Peyer's patch (tissue), 4 donors: ENCODE measurements at places on chromosomes 4 and X.
A peak's percentile ranks its signal among the peaks of the same experiment; 100 is the strongest.

DNA sequence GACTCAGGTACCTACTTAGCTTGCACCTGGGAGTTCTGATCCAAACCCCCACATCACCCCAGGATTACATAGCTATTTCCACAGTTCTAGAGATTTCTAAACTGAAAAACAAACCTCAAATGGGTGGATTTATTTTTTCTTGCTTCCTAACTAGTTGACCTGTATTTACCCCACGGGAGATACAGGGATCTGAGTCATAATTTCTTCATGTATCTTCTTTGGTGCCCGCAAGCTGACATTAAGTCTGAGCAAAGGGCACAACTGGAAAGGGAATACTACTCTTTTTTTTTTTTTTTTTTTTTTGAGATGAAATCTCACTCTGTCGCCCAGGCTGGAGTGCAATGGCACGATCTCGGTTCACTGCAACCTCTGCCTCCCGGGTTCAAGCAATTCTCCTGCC lies 10.0 kb upstream of the ELOVL6 start:
- DNase-seq = no peak

DNA sequence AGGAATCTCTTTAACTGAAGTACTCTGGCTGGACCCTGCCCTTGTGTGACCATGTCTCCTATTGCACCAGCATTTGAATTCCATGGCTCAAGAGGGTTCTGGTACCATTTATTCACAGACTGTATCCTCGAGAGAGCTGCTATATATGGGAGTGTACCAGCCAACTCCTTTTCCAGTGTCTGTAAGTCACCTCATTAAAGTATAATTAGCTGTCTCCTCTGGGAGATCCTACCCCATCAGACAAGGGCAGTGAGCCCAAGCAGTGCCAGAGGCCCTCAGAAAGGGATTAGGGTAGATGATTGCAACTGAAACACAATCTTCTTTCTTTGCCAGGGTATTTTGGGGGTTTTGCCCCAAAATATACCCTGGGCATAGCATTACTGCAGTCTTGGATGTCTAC lies 31.6 kb downstream of the GNL3L start:
- no peak for DNase-seq

DNA sequence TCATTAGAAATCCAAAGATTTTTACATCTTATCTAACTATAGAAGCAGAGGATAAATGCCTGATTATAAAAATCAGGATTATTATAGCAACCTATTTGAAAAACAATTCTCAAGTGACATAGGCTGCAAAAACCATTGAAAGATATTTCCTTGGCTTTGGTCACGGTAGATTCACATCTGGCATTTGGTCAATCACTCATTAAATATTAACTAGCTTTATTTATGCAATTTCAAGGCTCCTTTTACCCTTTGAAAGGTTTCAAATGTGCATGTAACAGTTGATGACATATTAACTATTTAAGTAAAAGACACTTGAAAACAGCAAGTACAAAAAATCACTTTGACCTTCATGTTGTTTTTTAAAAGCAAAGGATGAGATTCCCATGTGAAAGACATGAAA lies 98.1 kb downstream of the MMRN1 start:
- DNase-seq = no peak

- no peak for DNase-seq
These were observed 84.2 kb upstream of the KCTD8 start for GRCh38 chr4:44532851-44533250.

- no peak for DNase-seq
These were observed 12.3 kb upstream of the ADRA2C start for GRCh38 chr4:3753726-3754412.

DNA sequence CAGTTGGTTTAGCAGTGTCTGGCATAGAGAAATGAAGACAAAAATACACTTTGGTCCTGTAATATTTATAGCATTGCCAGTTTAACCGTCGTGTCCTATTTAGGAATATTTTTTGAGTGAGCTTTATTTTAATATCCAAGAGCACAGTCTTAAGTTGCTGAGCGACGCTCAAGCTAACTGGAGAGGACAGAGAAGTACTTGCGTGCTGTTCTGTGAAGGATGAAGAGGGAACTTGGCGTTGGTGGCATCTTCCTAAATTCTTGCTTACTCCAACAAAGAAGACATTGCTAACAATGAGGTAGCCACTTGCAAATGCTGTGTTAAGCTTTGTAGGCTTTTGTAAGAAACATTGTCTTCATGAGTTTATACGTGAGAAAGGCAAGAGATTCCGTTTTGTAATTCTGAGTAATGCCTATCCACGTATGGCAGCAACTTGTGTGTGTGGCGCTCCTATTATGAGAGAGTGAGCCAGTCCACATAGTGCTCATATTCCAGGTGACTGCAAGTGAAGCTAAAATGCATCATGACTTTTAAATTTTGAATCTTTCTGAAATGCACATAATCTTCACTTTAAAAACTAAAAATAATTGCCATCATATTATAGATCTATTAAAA lies 50.6 kb downstream of the SYNPO2 start:
- no peak for DNase-seq

GRCh38 chr4:41307638-41308037 lies 50.9 kb downstream of the UCHL1 start:
- no peak for DNase-seq

- DNase-seq = no peak
These were observed 36.6 kb downstream of the TMEM156 start for GRCh38 chr4:38995660-38996005.

DNA sequence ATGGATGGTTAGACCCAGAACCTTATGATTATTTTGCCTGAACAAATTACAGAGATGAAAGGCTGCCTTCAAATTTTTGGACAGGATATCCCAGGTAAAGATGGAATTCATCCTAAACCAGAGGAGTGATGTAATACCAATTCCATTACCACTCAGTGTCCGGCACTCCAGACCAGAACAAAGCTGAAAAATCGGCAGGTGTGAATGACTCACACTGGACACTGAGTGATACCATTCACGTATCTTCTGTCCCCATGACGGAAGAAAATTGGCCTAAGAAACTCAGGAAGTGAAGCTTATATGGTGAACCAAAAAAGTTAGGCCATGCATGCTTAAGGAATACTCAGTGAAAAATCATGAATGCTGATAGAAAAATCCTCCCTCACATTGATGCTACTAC lies 34.5 kb downstream of the PALLD start:
- DNase-seq = no peak

DNA sequence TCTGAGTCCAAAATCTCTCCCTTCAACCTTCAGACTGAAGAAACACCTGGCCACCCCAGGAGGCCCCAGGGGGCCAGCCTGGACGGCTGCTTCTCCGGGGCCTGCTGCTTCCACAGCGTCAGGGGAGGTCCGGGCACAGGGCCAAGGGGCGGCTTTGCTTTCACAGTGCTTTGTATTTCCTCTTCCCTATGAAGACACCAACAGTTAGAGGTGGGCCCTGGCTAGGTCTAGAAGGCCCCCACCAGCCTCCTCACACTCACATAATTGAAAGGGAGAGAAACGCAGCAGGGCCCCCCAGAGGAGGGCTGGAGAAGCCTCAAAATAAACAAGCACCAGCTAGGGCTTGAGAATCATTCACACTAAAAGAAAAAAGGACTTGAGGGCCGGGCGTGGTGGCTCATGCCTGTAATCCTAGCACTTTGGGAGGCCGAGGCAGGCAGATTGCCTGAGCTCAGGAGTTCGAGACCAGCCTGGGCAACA lies 17.8 kb downstream of the SCD5 start:
- DNase-seq = peak; percentile 24

DNA sequence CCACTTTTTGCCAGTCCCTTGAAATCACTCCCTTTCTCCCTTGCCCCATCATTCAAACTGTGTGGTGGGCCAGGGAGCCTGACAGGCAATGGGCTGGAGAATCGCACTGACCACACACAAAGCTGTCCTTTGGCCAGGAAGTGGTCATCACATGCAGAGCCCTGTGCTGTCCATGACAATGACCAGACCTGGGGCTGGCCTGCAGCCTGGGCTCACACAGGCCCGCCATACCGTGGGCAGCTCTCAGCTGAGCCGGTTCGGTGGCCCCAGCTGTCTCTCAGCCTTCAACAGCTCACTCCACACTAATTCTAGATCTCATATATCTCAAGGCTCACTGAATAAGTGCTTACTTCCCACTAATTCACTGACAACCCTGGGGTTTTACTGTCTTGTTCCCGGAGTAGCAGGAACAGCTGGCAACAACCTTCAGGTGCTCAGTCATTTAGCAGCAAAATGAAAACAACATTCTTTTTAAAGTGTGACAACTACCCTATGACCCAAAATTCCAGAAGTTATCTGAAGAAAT lies 48.0 kb downstream of the USP46 start:
- no peak for DNase-seq

DNA sequence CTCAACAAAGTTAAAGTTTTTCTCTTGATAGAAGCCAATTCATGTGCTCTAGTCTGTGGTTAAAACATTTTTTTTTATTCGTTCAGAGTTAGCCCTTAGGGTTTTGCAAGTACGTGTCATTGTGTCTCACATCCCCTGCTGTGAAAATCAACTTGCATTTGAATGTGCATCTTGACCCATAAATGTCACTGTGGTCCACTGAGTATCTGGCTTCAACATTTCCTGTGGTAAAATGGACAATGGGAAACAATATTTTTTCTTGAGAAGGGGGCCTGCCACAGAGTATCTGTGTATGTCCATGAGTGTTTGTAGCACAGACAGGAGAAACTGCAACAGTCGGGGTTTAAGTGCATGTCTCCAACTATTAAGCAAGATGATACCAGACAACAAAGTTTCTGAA lies 554.8 kb upstream of the TENM3 start:
- no peak for DNase-seq

- no peak for DNase-seq
These were observed 74.4 kb downstream of the RNF150 start for GRCh38 chr4:141058591-141059512.

DNA sequence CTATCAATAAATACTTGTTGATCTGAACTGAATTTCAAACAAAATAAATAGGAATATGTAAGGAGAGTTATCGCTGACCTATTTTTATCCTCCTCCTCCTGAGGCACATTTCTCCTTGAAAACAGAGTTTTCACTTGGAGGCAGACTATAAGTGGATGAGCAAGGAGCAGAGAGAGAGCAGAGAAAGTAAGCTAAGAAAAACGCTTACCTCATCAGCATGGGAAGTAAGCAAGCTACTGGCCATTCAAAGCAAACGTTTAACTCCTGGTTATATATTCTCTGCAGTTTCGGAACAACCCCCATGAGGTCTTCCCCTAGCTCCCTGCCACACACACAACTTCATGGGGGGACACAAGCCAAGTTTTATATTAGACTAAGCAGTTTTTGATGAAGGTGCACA lies 13.2 kb downstream of the ZDHHC9 start:
- no peak for DNase-seq

DNA sequence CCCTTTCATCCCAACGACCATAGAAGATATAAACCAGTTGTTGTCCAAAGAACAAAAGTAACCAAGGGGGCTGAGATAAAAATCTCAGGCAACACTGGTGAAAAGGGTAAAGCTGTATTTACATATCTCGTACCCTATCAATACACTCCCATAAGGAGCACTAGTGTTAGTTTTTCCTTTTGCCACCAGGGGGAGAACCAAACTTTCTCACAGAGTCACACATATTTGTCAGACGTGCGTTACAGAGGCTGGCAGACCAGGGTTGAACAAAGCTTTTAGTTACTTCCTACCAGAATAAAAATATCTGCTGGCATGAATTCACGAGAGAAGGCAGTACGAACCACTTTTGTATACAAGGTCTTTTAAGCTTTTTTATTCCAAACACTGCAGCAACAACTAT lies 88.3 kb downstream of the AMELX start:
- DNase-seq = no peak

- DNase-seq = no peak
These were observed 14.5 kb downstream of the EVC2 start for GRCh38 chr4:5693871-5694270.

DNA sequence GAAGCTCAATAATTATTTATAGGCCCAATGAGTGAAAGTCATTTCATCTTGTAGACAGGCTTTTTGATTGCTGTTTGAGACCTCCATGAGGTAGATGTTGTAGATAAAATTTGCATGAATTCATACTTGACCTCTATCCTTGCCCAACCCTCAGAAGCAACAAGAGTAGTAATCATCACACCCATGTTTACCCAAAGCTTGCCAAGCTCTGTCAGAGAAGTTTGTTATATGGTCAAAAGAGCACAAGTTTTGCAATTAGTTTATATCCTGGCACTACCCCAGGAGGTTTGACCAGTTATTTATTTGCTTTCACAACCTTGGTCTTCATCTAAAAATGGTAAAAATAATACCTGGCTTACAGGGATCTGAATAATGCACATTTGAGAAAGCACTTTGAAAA lies 20.7 kb downstream of the ADH7 start:
- DNase-seq = no peak

DNA sequence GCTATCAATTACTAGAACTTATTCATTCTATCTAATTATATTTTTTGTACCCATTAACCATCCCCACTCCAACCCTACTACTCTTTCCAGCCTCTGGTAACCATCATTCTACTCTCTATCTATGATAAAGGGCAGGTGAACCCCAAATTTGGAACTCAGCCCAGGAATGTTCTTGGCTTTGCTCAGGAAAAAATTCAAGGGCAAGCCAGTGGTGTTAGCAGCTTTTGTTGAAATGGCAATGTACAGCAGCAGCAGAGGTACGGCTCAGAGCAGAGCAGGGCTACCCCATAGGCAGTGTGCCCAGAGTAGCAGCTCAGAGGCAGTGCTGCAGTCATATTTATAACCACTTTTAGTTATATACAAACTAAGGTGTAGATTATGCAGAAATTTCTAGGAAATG lies 138.2 kb downstream of the RNF150 start:
- DNase-seq = no peak

- no peak for DNase-seq
These were observed 29.0 kb downstream of the NAA11 start for GRCh38 chr4:79296768-79297428.

GRCh38 chr4:124640022-124640730 lies 72.4 kb downstream of the ANKRD50 start:
- DNase-seq = no peak

DNA sequence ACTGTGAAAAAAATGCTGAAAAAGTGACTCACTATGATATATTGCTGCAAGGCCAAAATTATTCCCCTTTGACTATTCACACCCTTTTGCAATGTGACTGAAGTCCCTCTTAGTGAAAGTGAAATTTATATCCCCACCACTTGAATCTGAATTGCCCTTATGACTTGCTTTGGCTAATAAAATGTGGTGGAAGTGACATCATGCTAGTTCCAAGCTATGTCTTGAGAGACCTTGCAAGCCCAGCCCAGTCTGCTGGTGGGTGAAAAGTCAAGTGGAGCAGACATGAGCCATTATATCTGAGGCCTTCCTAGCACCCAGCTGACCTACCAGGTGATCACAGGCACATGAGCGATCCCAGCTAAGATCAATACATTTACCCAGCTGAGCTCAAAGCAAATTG lies 94.7 kb downstream of the LINC00632 start:
- no peak for DNase-seq

GRCh38 chr4:184382189-184382846 lies 92.0 kb downstream of the IRF2 start:
- no peak for DNase-seq

DNA sequence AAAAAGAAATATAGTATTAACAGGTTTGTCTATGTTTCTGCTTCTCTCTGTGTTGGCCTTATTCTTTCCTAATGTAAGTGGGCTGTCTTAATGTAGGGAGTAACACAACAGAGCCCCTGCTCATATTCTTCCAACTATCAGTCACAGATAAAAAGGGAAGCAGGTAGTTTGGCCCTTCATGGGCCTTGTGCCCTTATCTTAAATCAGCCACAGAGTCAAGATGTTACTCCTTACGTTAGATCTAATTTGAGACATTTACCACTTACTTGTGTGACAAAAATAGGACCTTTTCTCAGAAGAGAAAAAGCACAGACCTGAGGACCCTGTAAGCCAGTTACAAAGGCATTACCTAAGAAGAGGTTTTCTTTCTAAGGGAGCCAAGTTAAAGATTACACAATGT lies 589.0 kb downstream of the GRXCR1 start:
- DNase-seq = no peak

- no peak for DNase-seq
These were observed 136.6 kb downstream of the VEGFC start for GRCh38 chr4:176656108-176656507.
